ENCODE measurements at places on chromosomes 1 and 21.

- no peak for DNase-seq
Measured at GRCh38 chr1:184362876-184363275, 24.0 kb upstream of the C1orf21 start.

DNA sequence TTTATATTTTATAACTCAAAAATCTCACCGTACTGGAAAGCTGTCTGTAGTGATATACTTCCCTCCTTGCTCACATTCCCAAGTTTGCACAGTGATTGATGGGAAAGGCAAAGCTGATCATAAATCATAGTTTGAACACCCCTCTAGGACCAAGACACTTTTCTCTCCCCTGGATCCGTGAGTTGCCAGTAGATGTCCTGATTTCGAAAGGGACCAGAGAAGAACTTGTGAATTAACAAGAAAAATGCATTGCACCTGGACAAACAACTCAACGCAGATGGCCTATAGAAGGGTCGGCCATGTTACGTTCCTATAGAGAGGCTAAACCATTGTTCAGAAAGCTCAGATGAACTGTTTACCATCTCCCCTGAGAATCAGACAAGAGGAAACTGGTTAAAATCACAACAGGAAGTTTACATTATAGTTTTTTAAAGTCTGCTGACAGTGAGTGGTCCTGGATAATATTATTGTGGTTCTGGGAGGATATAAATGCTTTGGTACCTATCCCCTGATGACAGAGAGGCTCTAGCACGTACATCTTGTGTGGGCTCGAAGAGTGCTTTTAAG is 124.0 kb upstream of the SLC45A1 start:
- no peak for DNase-seq

GRCh38 chr1:202159534-202160371 is 649 bp downstream of the PTPN7 start:
- DNase-seq: peak; percentile 51

DNA sequence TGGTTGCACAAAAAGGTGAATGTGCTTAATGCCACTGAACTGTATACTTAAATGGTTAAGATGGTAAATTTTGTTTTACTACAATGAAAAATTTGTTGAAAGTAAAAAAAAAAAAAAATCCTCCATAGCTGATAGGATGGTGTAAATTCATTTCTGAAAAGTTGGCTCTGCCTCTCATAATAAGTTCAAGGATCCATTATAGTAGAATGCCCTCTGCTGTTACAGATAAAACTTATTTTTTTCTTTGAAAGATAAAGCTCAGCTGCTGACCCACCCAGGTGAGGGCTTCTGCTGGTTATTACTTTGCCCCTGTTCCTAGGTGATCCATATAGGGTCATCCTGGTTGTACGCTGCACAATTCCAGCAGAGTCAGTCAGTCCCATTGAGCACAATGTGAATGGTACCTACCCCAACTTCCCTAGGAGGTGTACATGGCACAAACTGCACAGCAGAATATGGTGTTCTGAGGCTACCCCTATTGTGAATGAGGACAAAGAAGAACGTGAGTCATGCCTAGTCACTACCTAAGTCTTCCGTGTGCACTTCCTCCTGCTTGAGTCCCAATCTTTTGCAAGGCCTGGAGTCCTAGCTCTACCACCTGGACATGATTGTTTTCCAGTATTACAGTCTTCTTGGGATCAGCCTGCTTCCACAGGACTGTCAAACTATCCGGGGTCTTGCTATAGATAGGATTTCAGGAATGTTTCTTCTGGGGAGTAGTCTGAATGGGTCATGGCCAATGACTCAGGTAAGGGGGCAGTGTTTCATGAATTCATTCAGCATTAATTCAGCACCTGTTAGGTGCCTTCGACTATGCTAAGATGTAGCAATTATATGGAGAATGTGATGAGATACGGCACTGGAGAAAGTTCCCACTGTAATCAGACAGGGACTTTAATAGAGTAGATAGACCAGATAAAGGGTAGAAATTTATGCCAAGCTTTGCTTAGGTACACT is 20.8 kb upstream of the CD5L start:
- no peak for DNase-seq

DNA sequence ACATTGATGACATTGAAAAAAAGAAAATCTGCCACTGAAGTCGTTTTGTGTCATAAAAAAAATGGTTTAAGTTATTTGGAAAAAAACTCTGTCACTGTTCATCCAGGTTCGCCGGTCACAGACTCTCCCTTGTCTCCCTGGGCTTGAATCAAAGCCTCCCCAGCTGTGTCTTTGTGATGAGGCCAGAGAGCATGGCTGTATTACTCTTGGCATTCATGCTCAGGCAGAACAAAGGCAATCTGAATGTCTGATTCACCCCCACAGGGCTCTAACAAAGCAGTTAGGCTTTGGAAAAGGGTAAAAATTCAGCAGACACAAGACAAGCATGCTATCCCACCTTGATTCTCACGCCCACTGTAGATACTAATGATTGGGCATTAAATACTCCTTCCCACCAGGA is 304.3 kb upstream of the PLD5 start:
- no peak for DNase-seq

- DNase-seq: no peak
Measured at GRCh38 chr1:8389958-8390535, 72.1 kb downstream of the SLC45A1 start.

DNA sequence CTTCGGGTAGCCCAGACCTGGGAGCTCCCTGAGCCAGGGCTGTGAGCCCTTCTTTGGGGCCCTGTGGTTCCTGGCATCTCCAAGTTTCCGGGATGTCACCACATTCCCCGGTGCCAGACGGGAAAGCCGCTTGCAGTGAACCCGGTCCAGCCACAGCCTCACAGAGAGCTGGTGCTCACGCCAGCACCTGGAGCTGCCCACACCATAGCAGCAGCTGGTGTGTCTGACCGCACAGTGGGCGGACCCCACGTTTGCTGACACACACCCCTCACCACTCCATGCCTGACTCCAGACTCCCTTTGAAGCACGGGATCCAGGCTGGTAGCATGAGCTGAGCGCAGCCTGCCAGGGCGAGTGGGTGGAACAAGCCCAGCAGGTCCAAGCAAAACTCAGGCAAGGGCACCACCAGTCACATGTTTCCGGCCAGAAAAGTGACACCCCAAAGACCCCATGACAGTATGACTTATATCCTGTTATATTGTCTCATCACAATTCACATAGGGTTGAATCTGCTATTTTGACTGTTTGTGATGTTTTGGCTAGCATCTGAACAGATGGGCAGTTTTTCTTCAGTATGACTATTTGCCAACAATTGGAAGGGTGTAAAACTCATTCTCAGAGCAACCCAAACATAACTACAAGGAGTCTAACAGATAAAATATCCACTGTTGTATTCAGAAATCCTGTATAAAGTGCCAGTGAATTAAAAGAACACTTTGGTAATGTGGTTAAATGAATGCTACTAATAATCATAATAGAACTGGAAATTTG is 285.4 kb downstream of the SMYD3 start:
- DNase-seq: no peak

DNA sequence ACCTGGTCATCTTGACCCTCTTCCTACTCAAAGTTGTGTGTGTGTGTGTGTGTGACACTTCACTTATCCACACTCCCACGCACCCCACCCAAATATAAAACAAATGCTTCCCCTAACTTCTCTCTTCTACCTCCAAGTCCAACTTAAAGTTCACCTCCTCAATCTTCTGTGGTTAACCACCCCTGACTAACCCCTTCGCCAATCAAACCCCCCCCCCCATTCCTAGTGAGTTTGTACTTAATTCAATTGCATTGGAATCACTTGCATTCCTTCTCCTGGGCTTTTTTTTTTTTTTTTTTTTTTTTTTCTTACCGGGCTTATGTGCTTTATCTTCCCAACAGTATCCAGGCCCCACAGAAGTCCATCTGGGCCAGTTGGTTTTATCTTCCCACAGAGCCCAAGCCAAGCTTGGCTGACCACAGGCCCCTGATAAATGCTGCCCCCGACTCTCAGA is 78.4 kb downstream of the CD58 start:
- DNase-seq: no peak

DNA sequence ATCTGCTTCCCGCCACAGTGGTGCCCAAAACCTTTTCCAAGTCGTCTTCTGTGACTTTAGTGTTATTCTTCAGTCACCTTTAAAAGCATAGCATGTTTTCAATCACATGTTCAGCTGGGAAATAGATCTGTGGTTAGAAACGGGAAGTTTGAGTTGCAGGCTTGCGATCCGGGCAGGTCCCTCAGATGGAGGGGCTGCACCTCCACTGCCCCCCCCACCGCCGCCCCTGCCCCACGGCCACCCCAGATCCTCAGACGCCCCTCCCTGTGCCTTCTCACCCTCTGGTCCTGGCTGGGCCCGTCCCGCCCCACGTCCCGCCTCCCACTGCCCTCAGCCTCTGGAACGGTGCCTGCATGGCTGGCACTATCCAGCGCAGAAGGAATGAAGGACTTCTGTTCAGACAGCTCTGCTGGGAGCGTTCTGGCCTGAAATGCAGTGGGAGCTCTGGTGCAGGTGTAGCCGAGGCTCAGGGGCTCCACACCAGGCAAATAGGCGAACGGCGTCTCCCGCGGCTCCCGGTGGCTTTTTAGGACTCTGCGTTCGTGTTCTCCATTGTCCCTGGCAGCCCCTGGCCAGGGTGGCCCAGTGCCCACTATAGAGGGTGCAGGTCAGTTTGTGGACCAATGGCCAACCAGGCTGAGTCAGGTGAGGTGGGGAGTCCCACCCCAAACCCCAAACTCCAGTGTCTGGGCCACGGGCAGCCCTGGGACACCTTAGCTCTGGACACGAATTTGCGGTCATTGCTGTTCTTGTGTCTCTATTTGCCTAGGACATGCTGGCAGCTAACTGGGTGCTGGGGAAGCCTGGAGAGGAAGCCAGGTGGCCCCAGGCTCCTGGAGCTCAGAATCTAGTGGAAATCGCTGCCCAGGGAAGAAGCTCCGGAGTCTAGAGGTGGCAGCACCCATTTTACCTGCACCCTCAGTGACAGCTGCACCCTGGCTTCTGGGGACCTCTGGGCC is 67.1 kb downstream of the FAAP20 start:
- DNase-seq: no peak

DNA sequence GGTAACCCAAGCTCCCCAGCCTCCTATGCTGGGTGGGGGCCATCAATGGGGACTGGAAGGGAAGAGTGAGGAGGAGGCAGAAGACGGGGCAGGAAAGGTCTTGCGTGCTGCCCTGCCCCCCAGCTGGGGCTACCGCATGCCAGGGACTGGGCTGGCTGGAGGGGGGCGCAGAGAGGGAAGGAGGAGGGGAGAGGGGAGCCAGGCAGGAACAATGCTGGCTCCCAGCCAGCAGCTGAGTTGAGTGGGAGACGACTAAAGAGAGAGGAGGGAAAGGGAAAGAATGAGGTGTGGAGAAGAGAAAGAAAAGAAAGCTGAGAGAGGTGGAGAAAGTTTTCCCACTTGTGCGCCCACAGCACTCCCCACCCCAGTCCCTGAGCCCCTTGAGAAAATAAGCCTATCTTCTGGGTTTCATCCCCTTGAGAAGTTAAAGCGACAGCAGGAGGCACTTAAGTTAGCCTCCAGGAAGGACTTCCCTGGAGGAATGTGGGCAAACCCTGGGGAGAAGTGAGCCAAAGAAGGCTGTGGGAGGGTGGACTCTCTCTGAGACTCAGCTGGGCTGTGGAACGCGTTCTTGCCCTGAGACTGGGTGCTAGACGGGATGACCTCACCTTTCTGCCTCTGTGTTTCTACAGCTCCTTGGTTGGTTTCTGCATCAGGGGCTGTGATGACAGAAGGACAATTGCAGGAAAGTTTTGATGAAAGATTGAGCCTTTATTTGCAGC is 12.9 kb upstream of the NES start:
- DNase-seq: no peak

DNA sequence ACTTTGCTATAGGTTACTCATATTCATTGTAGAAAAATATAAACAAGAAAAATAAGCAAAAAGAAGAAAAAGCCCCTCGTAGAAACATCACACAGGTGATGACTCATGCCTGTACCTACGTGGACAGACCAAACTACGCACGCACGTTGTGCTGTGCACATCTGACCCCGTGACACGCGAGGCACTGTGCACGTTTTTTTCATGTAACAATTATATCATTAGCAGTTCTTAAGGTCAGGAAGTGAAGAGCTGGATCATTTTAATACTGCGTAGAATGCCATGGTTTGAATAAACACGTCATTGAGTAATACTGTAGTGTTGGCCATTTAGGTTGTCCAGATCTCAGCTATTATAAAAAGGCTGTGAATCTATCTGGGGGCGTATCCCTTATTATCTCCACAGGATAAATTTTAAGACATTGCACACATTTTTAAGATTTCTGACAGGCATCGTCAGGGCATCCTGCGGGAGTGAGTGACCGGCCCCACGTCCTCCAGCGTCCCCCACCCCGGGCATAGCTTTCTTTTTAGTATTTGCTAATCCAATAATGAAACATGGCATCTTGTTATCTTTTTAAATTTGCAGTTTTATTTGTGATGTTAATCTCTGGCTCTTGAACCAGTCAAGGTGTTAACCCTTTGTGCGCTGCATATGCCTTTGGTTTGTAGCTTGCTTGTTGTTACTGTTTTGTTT is 23.4 kb upstream of the ADARB1 start:
- DNase-seq: no peak

- DNase-seq: no peak
Measured at GRCh38 chr1:223006917-223007648, 136.0 kb downstream of the TLR5 start.

DNA sequence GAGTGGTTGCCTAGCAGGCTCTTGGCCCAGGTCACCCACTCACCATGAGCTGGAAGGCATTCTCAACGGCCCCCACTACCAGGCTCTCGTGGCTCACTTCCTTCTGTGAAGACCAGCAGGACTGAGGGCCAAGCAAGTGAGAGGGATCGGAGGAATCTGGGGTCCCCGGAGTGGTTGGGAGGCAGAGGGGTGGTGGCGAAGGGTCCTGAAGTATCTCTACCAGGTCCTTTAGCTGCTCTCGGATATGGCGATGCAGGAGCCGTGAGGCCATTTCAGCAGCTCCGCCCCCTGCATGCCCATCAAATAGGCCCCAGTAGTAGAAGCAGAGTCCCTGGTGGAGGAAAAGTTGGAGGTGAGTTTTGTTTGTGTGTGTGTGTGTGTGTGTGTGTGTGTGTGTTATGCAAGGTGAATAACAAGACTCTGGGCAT is 2.4 kb downstream of the PPM1J start:
- DNase-seq: no peak

DNA sequence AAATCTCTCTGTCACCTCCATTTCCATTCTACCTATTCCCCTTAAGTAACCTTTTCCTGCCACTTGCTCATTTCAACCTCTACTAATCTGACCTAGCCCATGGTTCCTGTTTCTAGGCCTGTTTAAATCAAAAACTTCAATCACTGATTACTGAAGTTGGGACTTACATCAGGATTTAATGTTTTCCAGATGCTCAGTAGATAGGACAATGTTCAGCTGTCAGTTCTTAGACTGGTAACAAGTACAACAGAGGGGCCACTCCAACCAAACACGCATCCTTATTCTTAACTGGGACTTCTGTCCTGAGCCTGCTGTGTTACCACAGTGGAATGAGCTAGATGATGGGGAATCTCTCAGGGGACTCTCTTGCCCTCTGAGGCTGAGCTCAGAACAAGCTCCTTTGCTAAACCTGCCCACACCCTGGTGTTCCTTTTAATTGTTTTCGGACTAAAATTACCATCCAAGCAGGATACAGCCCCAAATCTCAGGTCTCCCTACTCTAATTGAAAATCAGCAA is 974.6 kb downstream of the TTLL7 start:
- DNase-seq: no peak

GRCh38 chr1:180085331-180085730 is 69.3 kb upstream of the QSOX1 start:
- no peak for DNase-seq

GRCh38 chr1:151902858-151903257 is 6.5 kb downstream of the THEM4 start:
- no peak for DNase-seq
